Keratinocyte (primary cell): ENCODE measurements at places on chromosomes 4 and X.

- no peaks in the 10 kb centered on the region for H3K27me3 ChIP-seq
- peaks cover 8% of the 10 kb centered on the region for H3K4me1 ChIP-seq
- no peak overlapping the region for H3K27ac ChIP-seq
- no peak for DNase-seq
- no peak overlapping the region for H3K4me3 ChIP-seq
- H3K36me3 ChIP-seq: no peaks in the 10 kb centered on the region
Measured at GRCh38 chrX:108132876-108133275, 41.3 kb downstream of the ATG4A start.

GRCh38 chr4:80231180-80231579 is 33.9 kb downstream of the PRDM8 start:
- H3K27ac ChIP-seq: no peak overlapping the region
- H3K27me3 ChIP-seq: no peaks in the 10 kb centered on the region
- DNase-seq: no peak
- peaks cover 8% of the 10 kb centered on the region for H3K4me1 ChIP-seq

DNA sequence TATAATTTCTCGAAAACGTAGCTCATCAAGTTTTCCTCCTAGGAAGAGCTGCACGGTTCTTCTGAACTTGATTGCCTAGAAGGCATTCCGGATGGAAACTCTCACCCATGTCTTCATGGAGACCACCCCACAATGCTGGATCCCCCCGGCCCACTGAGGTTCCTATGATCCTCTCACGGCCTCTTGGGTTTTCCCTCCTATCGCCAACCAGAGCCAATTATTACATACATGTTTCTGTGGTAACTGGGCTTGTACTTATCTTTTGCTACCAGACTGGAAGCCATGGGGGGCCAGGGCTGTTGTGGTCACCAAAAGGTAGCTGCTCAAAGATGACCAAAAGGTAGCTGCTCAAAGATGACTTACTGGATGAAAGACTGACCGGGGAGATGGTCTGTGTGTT is 131.5 kb downstream of the AFAP1 start:
- H3K4me3 ChIP-seq: no peak overlapping the region
- H3K27ac ChIP-seq: no peak overlapping the region
- no peaks in the 10 kb centered on the region for H3K27me3 ChIP-seq
- peaks cover 5% of the 10 kb centered on the region for H3K4me1 ChIP-seq
- H3K36me3 ChIP-seq: peaks cover 30% of the 10 kb centered on the region
- no peak for DNase-seq

GRCh38 chr4:40224432-40224831 is 27.6 kb downstream of the RHOH start:
- H3K36me3 ChIP-seq: no peaks in the 10 kb centered on the region
- no peak overlapping the region for H3K27ac ChIP-seq
- no peak for DNase-seq
- H3K4me3 ChIP-seq: no peak overlapping the region
- H3K4me1 ChIP-seq: no peaks in the 10 kb centered on the region
- no peaks in the 10 kb centered on the region for H3K27me3 ChIP-seq
